NCI-H510A treated with DMSO at 0.1 percent for 48 hours (cell line): ENCODE measurements at places on chromosomes 1 and 21.

GRCh38 chr1:182340233-182341058 lies 51.1 kb downstream of the GLUL start:
- DNase-seq: no peak

GRCh38 chr1:186722711-186723309 lies 42.6 kb upstream of the PTGS2 start:
- DNase-seq: no peak

GRCh38 chr1:35931446-35932157 lies 697 bp downstream of the AGO3 start:
- DNase-seq: peak; percentile 92

DNA sequence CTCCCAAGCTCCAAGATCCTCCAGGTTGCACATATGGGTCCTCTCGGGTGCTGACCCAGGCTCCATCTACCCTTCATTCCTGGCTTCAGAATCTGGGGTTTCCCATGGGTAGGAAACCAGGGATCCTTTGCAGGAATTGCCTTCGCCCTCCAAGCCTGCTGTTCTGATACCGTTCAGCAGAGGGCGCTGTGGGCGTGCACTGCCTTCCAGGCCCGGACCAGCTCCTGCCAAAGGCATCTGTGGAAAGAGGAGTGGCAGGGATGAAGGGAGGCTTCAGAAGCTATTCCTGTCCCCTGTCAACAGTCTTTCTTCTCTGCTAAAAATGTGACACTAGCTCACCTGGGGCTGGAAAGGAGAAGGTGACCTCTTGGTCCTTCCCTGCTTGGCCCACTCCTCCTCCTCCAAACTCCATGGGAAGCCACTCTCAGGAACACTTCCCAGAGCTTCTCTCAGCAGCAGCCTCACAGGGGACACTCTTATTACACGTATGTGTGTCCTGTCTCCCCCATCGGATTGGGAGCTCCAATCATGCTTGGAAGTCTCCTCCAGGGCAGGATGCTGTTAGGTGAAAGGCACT lies 71.2 kb downstream of the VWA5B1 start:
- DNase-seq: peak; percentile 74

- no peak for DNase-seq
Measured at GRCh38 chr1:221015159-221015790, 136.0 kb downstream of the HLX start.

DNA sequence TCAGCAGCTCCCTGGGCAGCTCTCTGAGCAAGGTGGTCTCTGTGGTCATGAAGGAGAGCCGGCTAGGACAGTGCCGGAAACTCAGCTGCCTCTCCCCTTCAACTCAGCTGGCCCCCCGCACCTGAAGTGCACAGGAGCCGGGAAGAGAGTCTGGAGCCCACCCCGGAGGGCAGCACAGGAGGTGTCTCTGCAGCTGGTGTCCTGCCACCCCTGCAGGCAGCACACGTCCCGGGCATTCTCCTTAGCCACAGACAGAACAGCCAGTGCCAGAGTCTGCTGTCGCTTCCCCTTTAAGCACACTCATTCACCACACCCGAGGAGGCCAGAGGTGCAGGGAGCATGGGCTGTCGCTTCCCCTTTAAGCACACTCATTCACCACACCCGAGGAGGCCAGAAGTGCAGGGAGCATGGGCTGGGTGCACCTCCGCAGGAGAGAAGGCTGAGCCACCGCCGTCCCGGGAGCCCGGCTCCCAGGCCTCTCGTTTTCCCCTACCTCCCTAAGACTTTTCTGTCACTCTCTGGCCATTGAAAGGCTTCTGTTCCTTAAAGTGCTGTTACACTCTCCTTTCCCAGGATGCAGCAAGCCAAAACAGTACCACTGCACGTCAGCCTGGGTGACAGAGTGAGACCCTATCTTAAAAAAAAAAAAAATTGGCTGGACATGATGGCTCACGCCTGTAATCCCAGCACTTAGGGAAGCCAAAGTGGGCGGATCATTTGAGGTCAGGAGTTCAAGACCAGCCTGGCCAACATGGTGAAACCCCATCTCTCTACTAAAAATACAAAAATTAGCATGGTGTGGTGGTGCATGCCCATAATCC lies 16.9 kb upstream of the SAMD11 start:
- no peak for DNase-seq

DNA sequence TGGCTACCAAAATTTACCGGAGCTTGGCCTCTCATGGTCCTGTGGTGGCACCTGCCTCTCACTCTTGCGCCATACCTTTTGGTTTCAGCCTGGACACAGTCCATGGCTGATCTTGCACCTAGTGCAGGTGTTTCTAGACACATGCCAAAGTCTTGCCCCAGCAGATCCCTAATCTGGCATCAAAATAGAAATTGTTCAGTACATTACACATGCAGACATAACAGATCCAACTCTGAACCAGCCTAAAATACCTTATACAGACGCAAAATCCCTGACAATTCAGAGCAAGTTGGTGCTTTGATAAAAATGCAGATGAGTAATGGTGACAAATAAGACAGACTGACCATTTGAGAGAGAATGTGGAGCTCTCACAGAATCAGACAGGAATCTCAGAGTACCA lies 44.1 kb downstream of the NGF start:
- DNase-seq: no peak

- no peak for DNase-seq
Measured at GRCh38 chr1:198015309-198015708, 98.1 kb downstream of the LHX9 start.

DNA sequence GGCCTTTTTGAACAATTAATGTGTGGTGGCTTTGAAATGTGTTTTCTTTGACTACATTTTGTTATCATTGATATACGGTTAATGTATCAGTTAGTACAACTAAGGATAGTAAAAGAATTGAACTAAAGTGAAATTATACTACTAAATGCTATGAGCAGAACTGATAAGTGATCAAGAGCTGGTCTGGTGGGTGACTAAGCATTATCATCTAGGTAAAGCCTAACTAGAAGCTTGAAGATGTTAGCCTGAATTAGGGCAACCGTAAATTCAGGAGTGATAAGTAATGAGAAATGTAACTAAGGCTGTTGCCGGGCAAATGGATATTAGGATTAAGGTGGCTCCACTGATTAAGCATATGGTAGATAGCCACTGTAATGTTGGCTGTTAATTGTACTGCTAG lies 16.0 kb upstream of the GCLM start:
- DNase-seq: no peak

DNA sequence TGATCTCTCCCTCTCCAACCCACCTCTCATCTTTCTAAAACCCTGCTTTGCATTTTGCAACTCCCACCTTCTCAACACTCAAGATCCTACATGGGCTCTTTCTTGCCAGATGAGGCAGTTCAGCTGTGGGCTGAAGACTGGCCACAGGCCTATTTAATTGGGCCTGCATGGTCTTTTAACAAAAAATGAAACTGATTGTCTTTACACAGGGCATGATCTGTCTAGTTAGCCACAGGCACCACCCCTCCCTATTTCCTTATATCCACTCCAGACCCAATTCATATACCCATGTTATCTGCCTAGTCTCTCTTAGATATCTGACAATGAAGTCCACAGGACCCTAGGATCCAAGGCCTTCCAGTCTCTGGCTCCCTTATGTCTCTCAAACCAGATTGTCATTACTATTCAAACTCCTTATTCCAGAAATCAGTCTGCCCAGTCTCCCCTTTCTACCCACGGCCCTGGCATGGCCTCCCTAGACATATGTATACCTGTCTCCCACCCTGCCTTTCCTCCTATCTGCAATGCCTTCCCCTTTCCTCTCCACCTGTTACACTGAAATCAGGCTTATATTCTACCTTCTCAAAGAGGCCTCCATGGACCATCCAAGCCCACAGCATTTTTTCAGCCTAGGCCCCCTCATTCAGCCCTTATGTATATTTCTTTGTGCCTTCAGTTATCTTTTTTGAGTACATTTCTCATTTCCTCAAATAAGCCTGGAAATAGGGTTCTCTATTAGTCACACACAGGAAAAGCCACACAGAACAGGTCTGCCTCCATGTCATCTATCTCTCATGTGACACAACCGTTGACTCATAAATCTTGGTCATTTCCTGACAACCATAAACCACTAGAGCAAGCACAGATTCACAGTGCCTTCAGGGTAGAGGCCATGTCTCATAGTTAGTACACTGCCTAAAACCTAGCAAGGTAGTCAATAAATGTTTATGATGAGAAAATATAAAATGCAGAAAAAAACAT lies 39.0 kb downstream of the LPAR3 start:
- DNase-seq: no peak

- DNase-seq: no peak
Measured at GRCh38 chr1:176876966-176877515, 287.5 kb downstream of the ASTN1 start.

DNA sequence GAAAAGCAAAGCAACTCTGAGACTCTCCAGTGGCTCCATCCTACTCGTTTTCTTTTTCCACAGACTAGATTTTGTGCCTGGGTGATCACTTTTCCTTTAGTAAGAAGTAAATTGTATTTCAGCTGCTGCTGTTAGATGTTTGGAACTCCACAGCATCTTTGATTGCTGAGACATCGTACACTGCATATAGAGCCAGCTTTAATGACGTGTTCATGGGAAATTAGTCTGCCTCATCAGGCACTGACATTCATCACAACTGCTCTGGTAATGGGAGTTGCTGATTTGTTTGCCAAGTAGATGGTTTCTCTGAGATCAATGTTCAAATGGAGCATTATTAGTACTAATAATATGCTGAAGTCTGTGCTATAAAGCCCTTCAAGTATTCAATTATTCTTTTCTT lies 573.8 kb upstream of the NR5A2 start:
- no peak for DNase-seq

DNA sequence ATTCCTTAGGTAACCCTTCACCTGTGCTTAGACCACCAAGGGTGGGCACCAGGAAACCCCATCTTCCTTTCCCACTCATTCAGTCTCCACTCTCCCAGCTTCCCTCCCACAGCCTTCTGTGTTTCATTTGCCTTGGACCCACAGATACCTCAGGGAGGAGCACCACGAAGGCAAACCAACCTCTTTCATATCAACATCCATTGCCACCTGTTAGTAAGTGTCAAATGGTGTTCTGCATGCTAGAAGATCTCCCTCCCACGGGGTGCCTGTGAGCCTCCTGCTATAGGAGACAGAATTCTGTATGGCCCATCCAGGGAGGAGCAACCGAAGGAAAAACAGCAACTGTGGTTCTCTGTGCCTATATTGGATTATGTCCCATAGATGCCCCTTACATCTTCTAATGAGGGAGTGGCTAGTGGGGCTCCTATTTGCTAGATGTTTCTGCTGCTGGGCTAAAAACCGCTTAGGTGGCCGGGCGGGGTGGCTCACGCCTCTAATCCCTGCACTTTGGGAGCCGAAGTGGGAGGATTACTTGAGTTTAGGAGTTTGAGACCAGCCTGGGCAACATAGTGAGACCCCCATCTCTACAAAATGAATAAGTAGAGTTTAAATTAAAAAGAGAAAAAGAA lies 25.6 kb upstream of the SCCPDH start:
- DNase-seq: no peak

DNA sequence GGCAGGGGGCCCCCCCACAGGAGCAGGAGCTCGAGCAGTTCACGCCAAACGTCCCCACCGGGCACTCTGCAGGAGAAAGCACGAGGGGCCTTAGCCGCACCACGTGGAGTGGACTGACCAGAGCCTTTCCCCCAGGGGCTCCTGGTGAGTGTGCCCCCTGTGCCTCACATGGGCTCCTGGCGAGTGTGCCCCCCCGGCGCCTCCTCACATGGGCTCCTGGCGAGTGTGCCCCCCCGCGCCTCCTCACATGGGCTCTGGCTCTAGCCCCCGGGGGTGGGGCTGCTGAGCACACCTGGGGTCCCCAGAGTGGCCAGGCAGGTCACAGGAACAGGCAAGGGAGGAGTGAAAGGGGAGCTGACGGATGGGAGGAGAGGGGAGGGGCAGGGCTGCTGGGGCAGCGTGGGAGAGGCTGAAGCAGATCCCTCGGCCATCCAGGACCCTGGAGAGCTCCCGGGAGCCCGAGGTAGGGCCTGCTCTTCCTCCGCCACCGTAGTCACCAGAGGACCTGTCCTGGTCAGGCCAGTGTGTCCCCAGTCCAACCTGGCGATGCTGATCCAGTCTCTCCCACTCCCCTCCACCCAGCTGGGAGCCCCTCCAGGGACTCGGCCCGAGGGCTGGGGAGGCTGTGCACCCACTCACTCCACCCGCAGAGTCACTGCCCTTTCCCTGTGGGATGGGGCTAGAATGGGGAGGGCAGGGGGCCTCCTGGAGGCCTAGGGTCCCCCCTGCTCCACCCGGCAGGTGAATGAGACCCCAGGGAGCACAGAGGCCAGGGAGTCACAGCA lies 47.6 kb downstream of the ARHGEF16 start:
- no peak for DNase-seq

GRCh38 chr1:23485002-23485332 lies 988 bp upstream of the ASAP3 start:
- no peak for DNase-seq

- no peak for DNase-seq
Measured at GRCh38 chr1:13826009-13826408, 126.0 kb downstream of the PRDM2 start.

GRCh38 chr1:30739601-30740000 lies 16.2 kb upstream of the MATN1 start:
- DNase-seq: no peak

- no peak for DNase-seq
Measured at GRCh38 chr1:188169971-188170370, 1341.2 kb downstream of the PLA2G4A start.

GRCh38 chr21:35674091-35674671 lies 386.1 kb downstream of the SETD4 start:
- DNase-seq: no peak

DNA sequence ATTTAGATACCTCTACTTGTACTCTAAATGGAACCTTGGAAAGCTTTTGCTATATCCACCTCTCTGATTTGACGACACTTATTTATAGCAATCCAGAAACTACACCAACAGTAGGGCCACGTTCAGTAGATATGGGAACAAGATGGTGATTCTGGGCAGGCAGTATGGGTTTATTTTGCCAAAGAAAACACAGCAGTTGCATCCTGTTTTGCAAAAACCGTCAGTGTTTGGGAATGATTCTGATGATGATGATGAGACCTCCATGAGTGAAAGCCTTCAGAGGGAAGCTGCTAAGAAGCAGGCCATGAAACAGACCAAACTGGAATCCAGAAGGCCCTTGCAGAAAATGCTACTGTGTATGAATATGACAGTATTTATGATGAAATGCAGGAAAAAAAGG lies 41.5 kb upstream of the NEXN start:
- no peak for DNase-seq

GRCh38 chr1:109427171-109427467 lies 871 bp upstream of the PSMA5 start:
- DNase-seq: no peak

- no peak for DNase-seq
Measured at GRCh38 chr1:187477535-187477934, 648.8 kb downstream of the PLA2G4A start.
